ENCODE measurements at places on chromosomes 7 and 10. TPM values are rescaled to one million over a fixed set of nuclear protein-coding genes. Genes with fewer than 3 reads are reported as not detected.

Gene ZNRF2
- 9.5 TPM for polyA plus RNA-seq

Gene SPAG6
- not detected for polyA plus RNA-seq

Gene GPR15LG
- not detected for polyA plus RNA-seq

Gene OR6B1
- not detected for polyA plus RNA-seq

Gene UCMA
- polyA plus RNA-seq = not detected

Gene WDR86
- polyA plus RNA-seq = 46.2 TPM

Gene CNOT4
- polyA plus RNA-seq = 7.1 TPM

Gene PCLO
- 25.5 TPM for polyA plus RNA-seq

Gene TMEM229A
- 0.31 TPM for polyA plus RNA-seq

Gene EN2
- polyA plus RNA-seq = not detected

Gene NME8
- not detected for polyA plus RNA-seq

Gene SPOCK2
- 5.6 TPM for polyA plus RNA-seq

Gene NUPR2
- not detected for polyA plus RNA-seq

Gene NPSR1
- polyA plus RNA-seq = not detected

Gene BZW2
- 234 TPM for polyA plus RNA-seq

Gene SPDYE3
- polyA plus RNA-seq = not detected

Gene EBF3
- 0.38 TPM for polyA plus RNA-seq

Gene UBTD1
- polyA plus RNA-seq = 2.8 TPM

Gene STEAP1
- polyA plus RNA-seq = not detected

Gene LIPJ
- 0.15 TPM for polyA plus RNA-seq

Gene ACTL6B
- polyA plus RNA-seq = 389 TPM

Gene JCAD
- polyA plus RNA-seq = 2.3 TPM

Gene TMEM270
- not detected for polyA plus RNA-seq

Gene DNTT
- not detected for polyA plus RNA-seq

Gene CRPPA
- 0.05 TPM for polyA plus RNA-seq

Gene TMEM26
- polyA plus RNA-seq = 0.24 TPM

Gene AEBP1
- polyA plus RNA-seq = 0.30 TPM

Gene STEAP2
- polyA plus RNA-seq = 5.9 TPM

Gene MLXIPL
- not detected for polyA plus RNA-seq

Gene TMEM236
- polyA plus RNA-seq = 0.10 TPM

Gene GIMAP5
- polyA plus RNA-seq = not detected

All from neural cell (in vitro differentiated cells).